B cell (primary cell): ENCODE measurements at places on chromosomes 16 and 17.

DNA sequence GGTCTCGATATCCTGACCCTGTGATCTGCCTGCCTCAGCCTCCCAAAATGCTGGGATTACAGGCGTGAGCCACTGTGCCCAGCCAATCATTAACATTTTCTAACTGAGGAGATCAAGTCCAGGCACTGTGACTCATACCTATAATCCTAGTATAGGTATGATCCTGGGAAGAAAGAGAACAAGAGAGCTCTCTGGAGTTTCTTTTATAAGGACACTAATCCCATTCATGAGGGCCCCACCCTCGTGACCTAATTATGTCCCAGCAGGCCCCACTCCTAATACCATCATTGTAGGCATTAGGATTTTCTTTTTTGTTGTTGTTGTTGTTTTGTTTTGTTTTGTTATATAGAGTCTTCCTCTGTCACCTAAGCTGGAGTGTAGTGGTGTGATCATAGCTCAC lies 80.4 kb downstream of the CACNG3 start:
- DNase-seq, result no peak

DNA sequence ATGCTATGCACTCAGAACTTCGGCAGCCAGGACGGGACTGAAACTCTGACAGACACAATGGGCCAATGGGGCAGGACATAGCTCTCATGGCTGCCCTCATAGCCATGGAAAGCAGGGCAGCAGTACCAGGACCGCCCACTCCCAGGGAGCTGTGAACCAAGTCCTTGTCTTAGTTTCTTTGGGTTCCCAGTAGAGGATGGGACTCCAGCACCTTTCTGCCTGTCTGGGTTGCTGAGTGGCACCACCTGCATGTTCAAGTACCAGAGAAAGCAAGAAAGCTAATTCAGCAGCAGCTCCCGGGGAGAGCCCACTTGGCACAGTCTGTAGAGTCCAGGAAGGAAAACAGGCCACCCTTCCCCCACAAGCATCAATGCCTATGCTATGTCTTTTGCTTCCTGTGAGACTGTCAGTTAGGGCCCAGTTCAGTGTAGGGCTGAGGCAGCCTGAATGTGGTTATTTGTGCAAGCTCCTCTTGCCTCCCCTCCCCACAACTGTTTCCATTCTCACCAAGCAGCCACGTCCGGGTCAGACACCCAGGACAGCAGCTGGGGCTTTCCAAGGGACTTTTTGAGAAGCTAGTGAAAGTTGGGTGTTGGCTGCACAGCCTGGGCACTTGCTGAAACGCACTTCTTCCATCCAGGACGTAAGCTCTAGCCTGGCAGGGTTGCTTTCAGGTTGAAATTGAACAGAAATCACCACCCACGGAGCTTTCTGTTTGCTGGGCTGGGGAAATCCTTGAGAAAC lies 7.8 kb downstream of the SUPT4H1 start:
- DNase-seq, result peak; percentile 95

DNA sequence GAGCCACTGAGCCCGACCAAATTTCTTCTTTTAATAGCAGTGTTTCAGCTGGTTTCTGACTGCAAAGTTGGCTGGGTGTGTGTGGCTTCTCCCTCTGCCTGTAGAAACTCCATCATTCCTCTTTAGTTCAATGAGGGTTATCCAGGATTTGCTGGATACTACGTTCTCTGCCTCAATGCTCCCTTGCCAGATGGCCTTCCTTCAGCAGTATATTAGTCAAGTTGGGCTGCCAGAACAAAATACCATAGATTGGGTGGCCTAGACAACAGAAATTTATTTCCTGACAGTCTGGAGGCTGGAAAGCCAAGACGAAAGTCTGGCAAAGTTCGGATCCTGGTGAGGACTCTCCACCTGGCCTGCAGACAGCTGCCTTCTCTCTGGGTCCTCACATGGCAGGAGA lies 103.7 kb downstream of the NOG start:
- DNase-seq, result no peak

- DNase-seq, result peak; percentile 81
Measured at GRCh38 chr16:1300664-1301476, 8.6 kb upstream of the UBE2I start.

DNA sequence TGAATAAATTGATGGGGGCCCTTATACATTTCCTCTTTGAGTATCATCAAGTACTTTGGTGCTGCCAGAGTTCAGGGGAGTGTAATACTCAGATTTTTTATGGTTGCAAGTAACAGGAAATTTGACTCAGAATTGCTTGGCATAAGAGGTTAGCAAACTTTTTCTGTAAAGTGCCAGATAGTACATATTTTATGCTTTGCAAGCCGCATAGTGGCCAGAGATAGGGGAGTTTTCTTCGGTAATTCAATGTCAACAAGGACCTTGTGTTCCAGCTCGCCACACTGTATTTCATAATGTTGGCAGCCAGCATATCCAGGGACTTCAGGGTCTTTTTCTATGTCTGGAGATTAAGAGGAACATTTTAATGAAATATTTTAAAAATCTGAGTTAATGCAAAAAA lies 51.0 kb upstream of the MARCHF10 start:
- DNase-seq, result no peak
